ENCODE measurements at places on chromosomes 12 and 14.

GRCh38 chr14:102911541-102911951 is 10.9 kb upstream of the AMN start:
- DNase-seq: no peak

DNA sequence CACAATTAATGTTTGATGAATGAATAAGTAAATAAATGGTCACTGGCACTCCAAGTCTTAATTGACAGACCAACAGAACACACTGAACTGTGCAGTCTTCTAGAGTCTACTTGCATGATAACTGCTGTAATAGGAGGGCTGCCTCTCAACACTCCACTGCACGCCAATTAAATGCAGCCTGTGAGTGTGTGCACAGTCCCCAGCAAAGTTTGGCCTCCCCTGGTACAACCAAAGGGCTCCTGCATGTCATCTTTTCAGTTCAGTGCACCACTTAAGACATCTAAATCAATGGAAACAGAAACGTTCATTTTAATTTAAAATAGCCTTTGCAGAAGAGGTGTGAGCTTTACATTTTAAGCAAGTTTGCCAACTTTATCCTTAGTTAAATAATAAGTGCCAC is 121.7 kb upstream of the USP15 start:
- DNase-seq: no peak

DNA sequence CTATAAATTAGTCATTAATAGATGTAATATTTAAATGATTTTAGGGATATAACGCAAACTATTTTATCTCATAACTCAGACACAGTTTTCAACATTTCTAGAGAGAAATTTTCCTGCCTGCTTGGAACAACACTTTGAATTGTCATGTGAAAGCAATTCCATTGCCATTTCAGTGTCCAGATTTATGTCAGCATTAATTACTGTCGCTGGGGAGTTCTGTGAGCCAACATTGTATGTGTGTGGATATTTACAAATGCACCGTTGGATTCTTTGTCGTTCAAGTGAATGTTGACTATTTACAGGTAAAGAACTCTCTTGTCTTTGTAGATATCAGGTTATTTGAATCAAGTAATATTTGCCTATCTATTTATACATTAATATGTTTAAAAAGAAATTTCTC is 465.3 kb upstream of the RGS6 start:
- DNase-seq: no peak

DNA sequence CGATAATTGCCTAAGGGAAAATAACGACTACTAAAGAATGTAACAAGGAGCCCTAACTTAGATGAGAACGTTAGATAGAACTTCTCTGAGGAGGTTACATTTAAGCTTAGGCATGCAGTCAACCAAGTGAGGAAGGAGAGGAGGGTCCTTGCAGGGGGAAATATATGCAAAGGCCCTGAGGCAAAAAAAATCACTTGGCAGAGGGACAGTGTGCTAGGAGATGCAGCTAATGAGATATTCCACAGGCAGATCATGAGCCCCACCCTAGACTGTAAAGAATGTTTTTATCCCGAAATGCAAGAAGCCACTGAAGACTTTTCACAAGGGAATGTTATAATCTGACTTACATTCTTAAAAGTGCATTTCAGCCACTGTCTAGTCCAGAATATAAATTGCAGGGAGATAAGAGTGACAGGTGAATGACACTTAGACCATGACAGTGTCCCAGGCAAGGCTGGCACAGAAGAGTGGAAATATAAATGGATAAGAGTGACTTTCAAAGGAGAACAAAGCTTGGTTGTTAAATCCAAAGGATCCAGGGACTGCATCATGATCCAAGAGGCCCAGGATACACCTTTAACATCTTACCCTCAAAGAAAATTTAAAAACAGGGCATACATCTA is 61.0 kb downstream of the PPM1H start:
- no peak for DNase-seq

DNA sequence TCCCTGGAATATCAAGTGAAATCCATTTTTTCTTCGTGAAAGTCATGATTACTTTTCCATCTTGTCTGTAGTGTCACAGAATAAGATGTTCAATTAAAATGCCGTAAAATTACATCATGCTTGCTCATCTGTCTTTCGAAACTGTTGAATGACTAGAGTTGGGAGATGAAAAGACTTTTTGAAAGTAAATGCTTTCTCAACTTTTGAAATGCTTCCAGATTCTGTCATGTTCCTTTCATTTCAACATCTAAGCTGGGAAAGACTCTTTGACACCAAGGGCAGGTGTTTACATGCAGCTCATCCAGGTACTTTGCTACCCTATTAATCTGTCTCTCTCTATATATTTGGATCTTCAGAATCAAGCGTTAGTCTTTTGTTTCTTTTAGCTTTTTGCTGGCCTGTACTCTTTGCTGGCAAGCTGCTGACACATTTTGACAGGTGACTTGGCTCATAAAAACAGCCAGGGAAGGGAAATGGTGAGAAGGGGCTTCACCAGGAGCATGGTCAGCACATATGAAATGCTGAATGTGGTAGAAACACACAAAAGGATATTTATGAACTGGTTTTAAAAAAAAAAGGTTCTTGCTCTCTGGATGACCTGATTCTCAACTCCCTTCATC is 77.0 kb upstream of the METAP2 start:
- peak; percentile 75 for DNase-seq

DNA sequence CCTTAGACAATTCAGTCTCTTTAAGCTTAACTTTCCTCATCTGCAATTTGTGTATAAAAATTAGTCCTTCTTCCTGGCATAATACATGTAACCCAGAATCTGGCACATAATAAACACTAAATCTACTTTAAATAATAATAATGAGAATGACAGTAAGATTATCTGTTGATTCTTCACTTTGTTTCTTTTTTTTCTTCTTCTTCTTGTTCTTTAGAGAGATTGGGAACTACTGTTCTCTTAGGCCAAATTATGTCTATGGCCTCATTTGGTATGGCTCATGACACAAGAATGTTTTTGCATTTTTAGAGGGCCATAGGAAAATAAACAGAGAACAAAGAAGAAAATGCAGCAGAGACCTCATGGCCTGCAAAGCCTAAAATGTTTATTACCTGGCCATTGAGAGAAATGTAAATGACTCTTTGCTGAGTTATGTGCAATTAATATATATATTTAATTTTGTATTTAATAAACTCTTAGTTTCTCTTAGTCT is 275.8 kb downstream of the SLC6A15 start:
- no peak for DNase-seq

DNA sequence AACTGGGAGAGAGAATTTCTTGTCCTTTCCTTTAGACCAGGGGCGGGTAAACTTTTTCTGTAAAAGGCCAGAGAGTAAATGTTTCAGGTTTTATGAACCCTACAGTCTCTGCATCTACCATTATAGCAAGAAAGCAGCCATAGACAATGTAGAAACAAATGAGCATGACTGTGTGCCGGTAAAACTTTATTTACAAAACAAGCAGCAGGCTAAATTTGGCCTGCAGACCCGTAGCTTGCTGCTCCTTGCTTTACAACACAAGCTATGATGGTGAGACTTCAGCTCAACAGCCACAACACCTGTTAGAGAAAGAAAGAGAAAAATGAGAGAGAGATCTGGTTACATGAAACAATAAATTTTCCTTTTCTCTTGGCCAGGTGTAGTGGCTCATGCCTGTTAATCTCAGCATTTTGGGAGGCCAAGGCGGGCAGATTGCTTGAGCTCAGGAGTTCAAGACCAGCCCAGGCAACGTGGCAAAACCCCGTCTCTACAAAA is 4.2 kb upstream of the CDC42BPB start:
- DNase-seq: no peak

- peak; percentile 46 for DNase-seq
Measured at GRCh38 chr14:92945959-92946846, 23.3 kb downstream of the CHGA start.

- DNase-seq: no peak
Measured at GRCh38 chr14:48665077-48665784, 920.9 kb downstream of the RPS29 start.

DNA sequence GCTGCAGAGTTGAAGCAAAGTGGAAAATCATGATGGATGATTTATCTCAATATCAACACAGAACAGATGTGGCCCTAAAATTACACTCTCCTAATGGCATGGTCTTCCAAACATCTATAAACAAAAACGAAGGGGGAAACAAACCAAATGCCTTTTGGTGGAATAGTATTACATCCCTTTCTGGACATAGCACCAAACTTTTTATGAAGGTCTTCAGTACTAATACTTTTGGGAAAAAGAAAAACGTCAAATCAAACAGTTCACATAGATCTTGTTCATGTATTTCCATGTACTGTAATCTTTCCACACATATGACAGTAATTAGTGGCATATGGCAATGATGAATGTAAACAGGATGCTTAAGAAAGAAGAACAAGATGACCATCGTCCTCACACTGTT is 22.9 kb upstream of the ANAPC7 start:
- no peak for DNase-seq

GRCh38 chr12:3527181-3527580 is 36.2 kb downstream of the PRMT8 start:
- peak; percentile 73 for DNase-seq

GRCh38 chr14:44108601-44109000 is 398.5 kb downstream of the FSCB start:
- peak; percentile 75 for DNase-seq

GRCh38 chr12:117671734-117672133 is 297.1 kb downstream of the KSR2 start:
- no peak for DNase-seq

GRCh38 chr14:77074969-77075368 is 23.1 kb upstream of the CIPC start:
- DNase-seq: no peak

DNA sequence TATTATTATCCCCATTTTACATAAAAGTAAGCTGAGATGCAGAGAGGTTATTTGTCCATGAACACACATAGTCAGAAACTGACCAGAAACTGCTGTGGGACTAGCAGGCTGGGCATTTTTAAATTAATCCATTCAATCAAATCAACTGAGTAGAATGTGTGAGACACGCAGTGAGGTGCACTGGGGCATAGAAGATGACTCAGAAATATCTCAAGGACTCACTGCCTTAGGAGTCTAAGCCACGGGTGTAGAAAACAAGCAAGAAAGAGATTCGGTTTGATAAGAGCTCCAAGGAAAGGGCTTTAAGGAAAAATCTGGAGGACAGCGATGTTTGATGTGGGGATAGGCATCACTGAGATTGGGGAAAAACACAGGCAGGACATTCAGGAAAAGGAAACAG is 127.8 kb downstream of the ANO2 start:
- DNase-seq: no peak

DNA sequence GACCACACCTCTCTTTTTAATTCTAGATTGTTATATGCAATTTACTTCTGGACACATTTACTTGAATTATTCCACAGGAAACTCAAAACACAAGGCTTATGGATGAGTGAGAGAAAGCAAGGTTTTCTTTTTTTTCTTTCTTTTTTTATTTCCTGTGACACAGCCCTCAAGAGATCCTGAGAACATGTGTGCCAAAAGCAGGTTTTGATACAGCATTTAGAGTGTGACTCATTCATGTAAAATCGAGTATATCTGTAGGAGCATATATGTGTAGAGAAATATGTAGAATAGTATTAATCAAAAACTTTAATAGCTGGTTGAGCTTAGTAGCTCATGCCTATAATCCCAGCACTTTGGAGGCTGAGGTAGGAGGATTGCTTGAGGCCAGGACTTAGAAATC is 4.4 kb upstream of the MAX start:
- no peak for DNase-seq

DNA sequence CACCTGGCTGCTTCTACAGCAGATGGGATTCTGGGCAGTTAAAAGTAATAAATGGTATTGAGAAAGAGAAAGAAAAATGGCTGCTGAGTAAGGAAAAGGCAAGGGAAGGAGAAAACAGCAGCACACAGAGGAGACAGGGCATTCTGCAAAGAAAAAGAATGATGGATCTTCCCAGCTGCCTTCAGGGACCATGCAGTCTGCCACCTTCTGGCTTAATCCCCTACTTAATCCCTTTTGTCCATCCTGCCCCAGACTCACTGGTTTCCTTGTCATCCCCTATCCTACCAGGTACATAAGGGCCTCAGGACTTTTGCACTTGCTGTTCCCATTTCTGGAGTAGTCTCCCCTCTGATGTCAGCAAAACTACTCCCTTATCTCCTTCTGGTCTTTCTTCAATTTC is 107.6 kb downstream of the GAS2L3 start:
- DNase-seq: no peak

- DNase-seq: no peak
Measured at GRCh38 chr14:71579331-71579730, 352.9 kb upstream of the RGS6 start.

DNA sequence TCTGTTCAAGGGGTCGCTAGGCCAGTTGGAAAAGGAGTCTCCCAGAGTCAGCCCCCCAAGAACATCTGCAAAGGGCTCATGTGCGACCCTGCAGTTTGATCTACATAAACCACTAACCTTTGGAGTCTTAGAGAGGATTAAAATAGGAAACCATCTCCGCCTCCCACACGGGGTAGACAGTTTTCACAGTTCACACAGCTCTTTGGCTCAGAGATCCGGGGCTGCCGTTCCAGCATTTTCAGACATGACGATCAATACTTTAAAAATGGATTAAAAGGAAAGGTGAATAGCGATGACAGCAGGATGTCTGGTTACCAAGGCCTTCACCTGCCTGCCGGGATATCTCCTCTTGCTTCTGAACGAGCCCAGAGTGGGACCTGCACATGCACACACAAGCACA is 59.8 kb upstream of the BCL11B start:
- no peak for DNase-seq

GRCh38 chr12:52189376-52190174 is 2.2 kb downstream of the KRT80 start:
- no peak for DNase-seq

DNA sequence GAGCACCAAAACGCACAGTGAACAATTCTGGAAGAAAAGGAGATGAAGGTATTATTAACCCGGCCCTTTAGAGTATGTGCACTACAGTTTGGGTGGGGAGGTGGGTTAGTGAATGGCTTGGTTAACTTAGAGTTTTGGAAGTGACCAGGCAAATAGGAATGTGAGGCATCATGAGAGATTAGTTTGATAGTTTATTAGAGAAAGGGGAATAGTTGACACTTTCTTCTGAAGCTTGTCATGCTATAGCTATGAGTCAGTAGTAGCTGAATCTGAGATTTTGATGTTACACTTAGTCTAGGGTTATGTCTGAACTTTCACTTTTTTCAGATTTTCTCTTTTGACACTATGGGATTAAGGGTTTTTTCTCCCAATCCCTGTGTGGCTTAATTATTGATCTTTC is 567.2 kb downstream of the SNAPC1 start:
- DNase-seq: no peak

- no peak for DNase-seq
Measured at GRCh38 chr12:79255288-79255687, 390.7 kb downstream of the SYT1 start.

- DNase-seq: no peak
Measured at GRCh38 chr12:72318341-72318740, 46.2 kb downstream of the TRHDE start.

Data from epithelial cell of prostate (primary cell).